ENCODE measurements at places on chromosomes 4 and X.

DNA sequence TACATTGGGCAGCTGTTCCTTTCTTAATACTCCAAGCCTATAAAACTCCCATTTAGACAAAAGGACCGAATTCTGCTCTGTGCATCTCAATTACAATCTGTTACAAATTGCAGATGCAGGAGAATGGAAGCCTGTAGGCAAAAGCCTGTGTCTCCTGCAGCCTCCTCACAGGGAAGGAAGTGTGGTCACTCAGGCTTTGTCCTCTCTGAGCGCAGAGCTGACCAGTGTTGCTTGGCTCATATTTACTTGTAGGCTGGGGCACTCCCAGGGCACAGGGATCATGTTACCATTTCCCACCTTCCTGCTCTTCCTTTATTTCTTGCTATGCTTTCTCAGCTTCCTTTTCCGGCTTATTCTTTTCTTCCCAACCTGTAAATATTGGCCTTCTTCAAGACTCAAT, 15.7 kb downstream of the SUPT20HL2 start:
- DNase-seq, result no peak

- DNase-seq, result no peak
Measured at GRCh38 chr4:122912810-122913575, 9.4 kb downstream of the NUDT6 start.

- DNase-seq, result no peak
Measured at GRCh38 chr4:182188622-182189021, 54.6 kb upstream of the TENM3 start.

DNA sequence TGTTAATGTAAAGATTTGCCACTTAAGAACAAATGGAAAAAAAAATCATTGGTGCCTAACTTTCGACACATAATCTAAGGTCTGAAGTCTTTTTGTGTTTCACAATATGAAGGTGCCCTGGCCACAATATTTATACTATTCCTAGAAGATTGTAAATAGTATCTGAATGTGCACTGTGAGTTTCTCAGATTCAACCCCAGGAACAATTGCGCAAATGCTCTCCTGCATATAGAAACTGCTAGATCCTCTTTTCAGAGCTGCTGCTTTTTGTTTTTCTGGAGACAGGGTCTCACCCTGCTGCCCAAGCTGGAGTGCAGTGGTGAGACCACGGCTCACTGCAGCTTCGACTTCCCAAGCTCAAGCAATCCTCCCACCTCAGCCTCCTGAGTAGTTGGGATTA, 480.1 kb upstream of the FTHL17 start:
- no peak for DNase-seq

DNA sequence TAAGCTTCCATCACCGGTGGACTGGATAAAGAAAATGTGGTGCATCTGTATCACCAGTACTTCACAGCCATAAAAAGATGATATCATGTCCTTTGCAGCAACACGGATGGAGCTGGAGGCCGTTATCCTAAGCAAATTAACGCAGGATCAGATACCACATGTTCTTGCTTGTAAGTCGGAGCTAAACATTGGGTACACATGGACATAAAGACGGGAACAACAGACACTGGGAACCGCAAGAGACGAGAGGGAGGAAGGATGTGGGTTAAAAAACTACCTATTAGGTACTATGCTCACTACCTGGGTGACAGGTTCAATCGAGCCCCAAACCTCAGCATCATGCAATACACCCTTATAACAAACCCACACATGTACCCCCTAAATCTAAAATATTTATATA, 16.3 kb upstream of the IDS start:
- no peak for DNase-seq

DNA sequence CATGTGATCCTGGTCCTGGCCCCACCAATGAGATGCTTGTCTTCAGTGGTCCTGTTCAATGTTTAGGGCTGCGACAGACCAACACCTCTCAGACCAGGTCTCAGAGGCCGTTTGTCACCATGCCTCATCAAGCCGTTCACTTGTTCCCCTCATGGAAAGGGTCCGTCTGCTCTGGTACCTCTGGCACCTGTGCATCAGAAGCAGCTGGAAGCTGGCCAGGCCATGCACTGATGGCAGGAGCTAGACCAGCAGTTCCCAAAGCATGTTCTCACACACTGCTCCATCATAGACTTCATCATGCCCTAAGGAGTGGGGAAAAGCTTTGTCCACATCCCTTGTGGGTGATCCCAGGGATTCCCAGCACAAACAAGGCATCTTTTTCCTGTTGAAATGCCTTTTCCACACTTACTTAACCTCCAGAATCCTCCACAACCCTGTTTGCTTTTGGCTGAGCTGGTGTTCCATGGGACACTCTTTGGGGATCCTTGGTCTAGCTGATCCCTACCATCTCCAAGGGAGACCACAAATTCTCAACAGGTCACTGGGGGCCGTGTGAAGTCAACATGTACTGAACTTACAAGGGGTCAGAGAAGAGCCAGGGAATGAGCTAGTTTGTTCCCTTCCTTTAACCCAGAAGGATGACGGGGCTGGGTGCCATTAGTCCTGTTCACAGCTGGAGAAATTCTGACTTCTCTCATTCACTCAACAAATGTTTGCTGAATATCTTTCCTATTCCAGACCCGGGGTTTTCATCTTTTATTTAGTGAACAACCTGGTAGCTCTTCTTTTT, 21.8 kb downstream of the SH3TC1 start:
- DNase-seq, result no peak

GRCh38 chr4:41155194-41155830, 59.0 kb downstream of the APBB2 start:
- DNase-seq, result no peak

GRCh38 chr4:93759506-93759905, 69.0 kb upstream of the ATOH1 start:
- no peak for DNase-seq

DNA sequence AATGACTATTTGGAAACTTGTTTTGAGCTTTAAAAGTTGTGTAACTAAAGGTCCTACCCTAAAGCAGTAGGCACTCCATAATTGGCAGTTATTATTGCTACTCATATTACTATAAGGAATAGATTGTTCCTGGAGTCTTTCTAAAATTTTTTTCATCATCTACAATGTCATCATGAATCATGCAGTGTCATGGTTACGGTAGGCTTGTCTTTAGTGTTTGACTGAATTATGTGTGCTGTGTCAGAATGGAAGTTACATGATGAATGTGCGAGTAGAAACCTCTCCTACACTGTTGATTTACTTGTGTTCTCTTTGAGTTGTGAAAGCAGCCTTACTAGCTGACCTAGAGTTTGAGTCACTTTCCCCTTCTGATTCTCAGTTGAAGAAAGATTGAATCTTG, 1099.9 kb downstream of the RAPGEF2 start:
- no peak for DNase-seq

- DNase-seq, result no peak
Measured at GRCh38 chr4:121308328-121308663, 72.5 kb downstream of the QRFPR start.

DNA sequence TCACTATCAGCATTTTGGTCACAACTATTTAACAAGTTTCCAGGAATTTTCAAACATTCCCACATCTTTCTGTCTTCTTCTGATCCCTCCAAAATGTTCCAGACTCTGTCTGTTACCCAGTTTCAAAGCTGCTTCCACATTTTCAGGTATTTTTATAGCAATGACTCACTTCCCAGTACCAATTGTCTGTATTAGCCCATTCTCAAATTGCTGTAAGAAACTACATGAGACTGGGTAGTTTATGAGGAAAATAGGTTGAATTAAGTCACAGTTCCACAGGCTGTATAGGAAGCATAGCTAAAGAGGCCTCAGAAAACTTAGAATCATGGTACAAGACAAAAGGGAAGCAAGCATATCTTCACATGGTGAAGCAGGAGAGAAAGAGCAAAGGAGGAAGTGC, 475.0 kb upstream of the PCDH7 start:
- DNase-seq, result no peak

- DNase-seq, result no peak
Measured at GRCh38 chr4:100708776-100709175, 191.0 kb upstream of the EMCN start.

- no peak for DNase-seq
Measured at GRCh38 chr4:40702137-40702799, 47.5 kb upstream of the NSUN7 start.

- no peak for DNase-seq
Measured at GRCh38 chrX:40579900-40580536, 752 bp upstream of the ATP6AP2 start.

DNA sequence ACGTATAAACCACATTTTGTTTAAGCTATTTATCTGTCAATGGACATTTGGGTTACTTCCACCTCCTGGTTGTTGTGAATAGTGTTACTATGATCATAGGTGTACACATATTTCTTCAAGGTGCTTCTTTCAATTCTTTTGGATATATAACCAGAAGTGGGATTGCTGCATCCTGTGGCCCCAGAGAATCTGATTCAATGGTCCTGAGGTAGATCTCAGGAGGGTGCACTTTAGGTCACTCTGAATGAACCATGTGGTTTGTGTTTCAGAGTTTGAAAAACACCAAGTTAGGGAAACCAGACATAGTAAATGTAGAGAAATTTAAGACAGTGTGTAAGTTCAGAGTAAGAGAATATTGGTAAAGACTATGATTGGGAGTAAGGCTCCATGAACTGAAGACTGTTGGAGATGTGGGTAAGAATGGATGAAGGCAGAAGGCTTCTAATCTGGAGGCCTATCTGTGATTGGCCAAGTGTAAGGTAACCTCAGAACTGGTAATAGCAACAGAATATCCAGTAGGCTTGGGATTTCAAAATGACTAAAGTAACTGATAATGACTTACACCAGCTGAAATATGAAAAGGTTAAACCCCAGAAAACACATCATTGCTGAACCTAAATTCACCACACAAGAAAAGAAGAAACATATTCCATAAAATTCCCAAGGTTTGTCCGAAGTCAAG, 236.9 kb downstream of the CAMK2D start:
- DNase-seq, result no peak

- DNase-seq, result no peak
Measured at GRCh38 chrX:151729056-151729725, 5.4 kb upstream of the CNGA2 start.

DNA sequence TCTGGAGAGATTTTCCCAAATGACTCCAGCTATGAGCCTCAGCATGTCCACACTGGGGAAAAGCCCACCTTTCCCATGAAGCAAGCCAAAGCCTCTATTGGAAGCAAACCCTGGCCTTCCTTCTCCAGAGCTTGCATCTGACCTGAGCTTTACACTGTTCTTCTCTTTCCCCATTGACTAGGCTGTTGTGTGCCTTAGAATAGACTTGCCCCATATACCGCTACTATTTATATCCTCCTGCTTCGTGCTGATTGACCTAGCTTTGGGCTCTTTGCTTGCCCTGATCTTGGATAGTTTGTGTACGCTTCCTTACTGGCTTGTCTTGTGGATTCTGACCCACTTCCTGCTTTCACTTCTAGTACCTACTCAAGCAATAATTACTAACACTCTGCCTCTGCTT, 30.9 kb downstream of the FAM9B start:
- DNase-seq, result no peak

DNA sequence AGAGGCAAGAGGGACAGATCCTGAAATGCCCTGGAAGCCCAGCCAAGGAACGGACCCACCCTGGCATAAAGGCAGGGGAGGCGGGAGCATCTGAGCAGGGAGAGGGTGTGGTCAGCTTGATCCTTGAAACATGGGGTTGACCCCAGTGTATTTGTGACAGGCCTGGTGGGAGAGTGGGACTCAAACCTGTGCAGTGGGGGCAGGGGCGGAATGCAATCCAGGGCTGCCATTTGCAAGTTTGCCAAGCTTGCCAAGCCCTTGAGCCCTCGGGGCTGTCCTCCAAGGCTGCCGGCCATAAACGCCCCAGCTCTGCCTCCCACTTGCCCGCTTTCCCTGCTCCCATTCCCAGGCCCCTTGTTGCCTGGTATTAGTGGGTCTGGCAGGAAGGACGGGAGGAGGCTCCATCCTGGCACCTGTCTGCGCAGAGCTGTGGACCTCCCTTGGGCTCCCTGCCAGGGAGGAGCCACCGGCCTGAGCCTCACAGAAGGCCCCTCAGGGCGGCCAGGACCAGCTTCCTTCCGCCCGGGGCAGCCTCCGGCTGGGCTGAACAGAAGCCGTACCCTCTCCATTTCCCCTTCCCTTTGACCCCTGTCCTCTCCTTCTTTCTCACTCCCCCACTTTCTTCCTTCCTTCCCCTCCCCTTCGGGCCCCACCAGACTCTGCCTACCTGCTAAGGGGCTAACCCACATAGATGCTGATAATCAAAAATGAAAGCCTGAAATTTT, 661 bp downstream of the S100P start:
- no peak for DNase-seq

GRCh38 chr4:139550724-139551429, 5.1 kb downstream of the SETD7 start:
- no peak for DNase-seq

GRCh38 chr4:171186700-171187099, 626.5 kb upstream of the GALNTL6 start:
- DNase-seq, result no peak

- DNase-seq, result no peak
Measured at GRCh38 chr4:153748378-153748777, 11.4 kb downstream of the RNF175 start.

- no peak for DNase-seq
Measured at GRCh38 chrX:6465756-6466155, 69.2 kb downstream of the VCX3A start.

DNA sequence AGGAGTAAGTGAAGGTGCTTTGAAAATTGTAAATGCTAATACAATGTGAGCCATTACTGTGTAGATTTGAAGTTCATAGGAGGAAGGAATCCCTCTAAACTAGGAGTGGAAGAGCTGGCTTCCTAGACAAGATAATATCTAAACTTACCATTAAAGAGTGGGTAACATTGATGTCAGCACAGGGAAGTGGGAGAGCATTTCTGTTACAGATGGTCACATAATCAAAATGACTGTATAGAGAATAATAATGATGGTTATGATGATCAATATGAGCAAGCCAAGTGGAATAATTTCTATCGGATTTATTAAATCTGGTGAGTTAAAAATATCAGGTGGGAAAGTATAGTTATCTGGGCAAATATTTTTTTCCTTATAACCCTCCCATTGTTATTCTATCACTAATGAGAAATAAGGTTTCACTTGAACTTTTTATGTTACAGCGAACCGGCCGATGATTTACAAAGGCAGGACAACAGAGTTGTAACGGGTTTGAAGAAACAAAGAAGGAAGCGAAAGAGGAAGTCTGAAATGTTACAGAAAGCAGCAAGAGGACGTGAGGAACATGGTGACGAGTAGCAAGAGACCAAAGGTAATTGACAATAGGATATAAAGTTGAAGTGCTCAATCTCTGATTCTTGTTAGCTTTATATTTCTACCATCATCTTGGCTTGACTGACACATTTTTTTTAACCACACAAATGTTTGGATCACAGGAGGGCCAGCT, 43.5 kb downstream of the FMR1NB start:
- no peak for DNase-seq

DNA sequence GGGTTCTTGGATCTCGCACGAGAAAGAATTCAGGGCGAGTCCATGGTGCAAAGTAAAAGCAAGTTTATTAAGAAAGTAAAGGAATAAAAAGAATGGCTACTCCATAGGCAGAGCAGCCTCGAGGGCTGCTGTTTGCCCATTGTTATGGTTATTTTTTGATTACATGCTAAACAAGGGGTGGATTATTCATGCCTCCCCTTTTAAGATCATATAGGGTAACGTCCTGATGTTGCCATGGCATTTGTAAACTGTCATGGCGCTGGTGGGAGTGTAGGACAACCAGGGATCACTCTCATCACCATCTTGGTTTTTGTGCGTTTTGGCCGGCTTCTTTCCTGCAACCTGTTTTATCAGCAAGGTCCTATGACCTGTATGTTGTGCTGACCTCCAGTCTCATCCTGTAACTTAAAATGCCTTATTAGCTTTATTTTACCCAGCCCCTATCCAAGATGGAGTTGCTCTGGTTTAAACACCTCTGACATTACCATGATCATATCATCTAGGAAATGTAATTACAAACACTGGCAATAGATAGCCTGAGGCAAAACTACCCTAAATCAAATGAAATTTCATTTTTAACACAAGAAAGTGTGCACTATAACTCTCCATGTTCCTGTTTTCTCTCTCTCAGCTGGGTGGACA, 94.3 kb upstream of the ATXN3L start:
- DNase-seq, result no peak

All from putamen (tissue), 1 donor.